ENCODE measurements at places on chromosomes 5 and 9.

- DNase-seq: no peak
These were observed 106.1 kb upstream of the FGF10 start for GRCh38 chr5:44495280-44495679.

GRCh38 chr5:135508496-135509005 is 27.2 kb downstream of the NEUROG1 start:
- no peak for DNase-seq

GRCh38 chr5:41270423-41271251 is 57.3 kb upstream of the C6 start:
- peak; percentile 21 for DNase-seq

GRCh38 chr9:130590305-130590704 is 10.9 kb downstream of the FUBP3 start:
- no peak for DNase-seq

- no peak for DNase-seq
These were observed 32.2 kb upstream of the PAM start for GRCh38 chr5:102722931-102723330.

GRCh38 chr9:105168870-105169319 is 75.6 kb upstream of the SLC44A1 start:
- no peak for DNase-seq

DNA sequence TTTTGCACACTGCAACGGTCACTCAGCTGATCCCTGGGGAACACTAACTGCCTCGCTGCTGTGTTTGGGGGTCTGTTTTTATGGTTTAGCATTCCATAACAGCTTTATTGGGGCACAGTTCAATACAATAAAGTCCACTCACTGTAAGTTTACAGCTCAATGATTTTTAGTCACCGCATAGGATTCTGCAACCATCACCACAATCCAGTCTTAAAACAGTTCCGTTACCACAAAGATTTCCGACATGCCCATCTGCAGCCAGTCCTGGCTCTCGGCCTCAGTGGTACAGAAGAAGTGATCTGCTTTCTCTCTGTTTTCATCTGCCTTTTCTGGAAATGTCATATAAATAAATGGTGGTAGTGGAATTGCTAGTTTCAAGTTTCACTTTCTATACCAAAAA is 23.6 kb downstream of the OR2V2 start:
- no peak for DNase-seq

DNA sequence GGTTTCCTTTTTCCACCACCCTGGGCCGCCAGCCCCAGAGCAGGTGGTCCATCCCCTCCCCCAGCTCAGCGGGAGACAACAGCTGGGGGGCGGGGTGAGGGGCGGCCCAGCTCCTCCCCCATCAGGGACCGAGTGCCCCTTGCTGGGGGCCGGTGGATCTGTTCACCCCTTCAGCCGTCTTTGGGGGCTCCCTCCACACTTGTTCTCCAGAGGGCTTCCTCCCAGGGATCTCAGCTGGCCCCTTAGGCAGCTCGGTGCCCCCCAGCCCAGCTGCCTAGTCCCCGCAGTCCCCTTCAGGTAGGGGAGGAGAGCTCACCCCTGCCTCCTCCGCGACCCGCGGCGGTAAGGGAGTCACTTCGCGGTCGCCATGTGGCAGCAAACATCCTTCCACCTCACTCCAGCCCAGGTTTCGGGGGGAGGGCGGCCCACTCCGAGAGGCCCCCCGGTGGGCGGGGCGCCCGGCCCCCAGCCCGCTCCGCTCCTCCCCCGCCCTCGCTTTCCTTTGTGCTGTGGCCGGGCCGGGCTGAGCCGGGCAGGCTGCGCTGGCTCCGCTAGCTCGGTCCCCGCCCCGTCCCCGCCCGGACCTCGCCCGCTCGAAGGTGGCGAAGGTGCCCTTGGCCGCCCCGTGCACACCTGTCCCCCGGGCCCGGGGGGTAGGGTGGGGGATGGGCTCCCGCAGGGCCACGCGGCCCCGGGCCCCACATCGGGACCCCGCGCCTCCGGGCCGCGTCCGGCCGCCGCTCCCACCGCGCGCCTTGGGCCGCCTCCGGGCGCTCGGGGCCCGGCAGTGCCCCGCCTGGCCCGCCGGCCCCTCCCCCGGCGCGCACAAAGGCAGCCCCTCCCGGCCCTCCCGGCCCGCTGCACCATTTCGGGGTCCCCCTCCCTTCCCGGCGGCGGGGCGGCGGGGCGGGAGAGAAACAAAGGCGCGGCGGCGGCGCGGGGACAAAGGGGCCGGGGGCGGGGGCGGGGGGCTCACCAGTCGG is 683 bp downstream of the DBN1 start:
- peak; percentile 25 for DNase-seq

GRCh38 chr5:145221416-145221815 is 613.7 kb downstream of the PRELID2 start:
- DNase-seq: no peak

DNA sequence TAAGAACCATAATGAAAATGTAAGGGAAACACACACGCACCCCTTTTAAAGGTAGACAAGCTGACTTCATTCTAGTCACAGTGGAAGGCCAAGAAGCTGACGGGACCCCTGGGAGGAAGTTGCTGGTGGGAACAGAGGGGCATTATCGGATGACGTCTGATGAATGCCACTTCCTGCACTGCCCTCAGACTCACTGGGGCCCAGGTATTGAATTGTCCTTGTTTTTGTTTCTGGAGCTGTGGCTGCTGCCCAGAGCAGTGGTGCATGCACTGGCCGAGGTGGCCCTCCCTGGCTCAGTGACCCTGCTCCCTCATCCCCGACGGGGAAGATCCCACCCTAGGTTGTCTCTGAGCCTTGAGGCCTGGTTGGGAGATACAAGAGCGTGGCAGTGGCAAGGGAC is 15.3 kb upstream of the RPL26L1 start:
- no peak for DNase-seq

GRCh38 chr5:55004729-55005128 is 19.3 kb upstream of the GZMK start:
- no peak for DNase-seq

DNA sequence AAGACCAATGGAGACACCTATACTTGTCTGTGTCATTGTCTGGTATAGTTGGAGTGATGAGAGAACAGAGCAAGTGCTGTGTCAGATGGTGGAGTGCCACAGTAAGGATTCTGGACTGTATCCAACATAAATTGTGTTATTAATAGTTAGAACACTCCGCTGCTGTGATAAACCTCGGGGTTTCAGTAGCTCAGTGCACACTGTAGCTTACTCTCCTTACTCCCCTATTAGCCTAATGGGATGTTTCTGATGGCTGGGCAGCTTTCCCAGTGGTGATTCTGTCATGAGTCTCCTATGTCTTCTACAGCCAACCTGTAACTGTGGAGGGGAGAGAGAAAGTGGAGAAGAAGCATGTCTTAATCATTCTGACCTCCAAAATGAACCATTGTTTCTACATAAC is 127.6 kb upstream of the PTCH1 start:
- no peak for DNase-seq

- no peak for DNase-seq
These were observed 141.6 kb upstream of the RPS23 start for GRCh38 chr5:82419559-82420332.

GRCh38 chr9:121299467-121300282 is 31.7 kb downstream of the GSN start:
- no peak for DNase-seq

- no peak for DNase-seq
These were observed 175.8 kb upstream of the FBXL17 start for GRCh38 chr5:108557686-108558085.

DNA sequence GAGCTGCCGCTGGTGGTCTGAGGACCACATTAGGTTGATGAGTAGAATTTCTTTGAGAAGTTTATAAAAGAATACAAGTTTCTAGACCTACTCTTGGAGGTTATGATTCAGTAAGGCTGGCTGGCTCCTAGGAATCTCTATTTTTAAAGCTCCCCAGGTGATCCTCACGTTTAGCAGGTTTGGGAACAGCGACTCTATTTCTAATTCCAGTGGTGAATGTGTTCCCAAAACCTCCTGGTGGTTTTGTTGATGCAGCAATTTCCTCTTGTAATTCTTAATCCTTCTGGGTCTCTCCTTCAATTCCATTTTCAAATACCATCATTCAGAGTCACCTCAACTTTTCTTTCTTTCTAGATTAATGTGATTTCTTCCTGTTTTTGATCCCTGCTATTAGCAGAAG is 215.9 kb upstream of the RFX3 start:
- no peak for DNase-seq

GRCh38 chr5:34011536-34011935 is 3.7 kb upstream of the AMACR start:
- DNase-seq: no peak

DNA sequence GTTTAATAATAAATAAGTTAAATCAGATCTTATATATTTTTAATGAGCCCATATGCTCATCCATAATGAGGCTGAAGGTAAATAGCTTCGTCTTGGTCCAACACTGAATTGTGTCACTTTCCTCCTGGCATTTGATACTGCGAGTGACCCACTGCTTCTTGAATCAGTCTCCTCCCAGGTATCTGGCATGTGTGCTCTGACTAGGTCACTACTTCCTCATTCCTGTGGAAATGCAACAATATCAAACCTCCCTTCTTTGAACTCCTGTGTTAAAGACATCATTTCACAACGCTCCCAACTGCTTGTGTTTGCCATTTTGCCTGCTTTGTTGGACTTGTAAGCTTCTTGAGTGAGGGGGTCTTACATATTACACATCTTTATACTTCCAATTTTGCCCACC is 157.7 kb downstream of the SLC24A2 start:
- DNase-seq: no peak

DNA sequence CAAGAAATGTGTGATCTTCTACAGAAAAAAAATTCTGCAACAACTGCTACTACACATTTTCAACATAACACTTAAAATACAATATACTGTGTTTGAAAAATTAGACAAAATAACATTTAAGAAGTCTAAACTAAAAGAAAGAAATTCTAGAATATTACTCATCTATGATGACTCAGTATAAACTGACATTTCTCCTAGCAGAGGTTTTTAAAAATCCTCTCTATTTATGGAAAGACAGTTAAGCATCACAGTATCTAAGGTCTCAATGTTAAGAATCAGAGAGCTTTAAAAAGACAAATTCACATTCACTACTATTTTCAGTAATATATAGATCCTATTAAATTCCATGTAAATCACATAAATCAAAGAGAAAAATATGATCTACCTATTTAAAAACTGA is 61.3 kb downstream of the NR2F1-AS1 start:
- DNase-seq: no peak

- DNase-seq: no peak
These were observed 258.3 kb upstream of the NR4A3 start for GRCh38 chr9:99563364-99563763.

GRCh38 chr5:40879163-40879942 is 29.9 kb upstream of the C7 start:
- DNase-seq: peak; percentile 7

DNA sequence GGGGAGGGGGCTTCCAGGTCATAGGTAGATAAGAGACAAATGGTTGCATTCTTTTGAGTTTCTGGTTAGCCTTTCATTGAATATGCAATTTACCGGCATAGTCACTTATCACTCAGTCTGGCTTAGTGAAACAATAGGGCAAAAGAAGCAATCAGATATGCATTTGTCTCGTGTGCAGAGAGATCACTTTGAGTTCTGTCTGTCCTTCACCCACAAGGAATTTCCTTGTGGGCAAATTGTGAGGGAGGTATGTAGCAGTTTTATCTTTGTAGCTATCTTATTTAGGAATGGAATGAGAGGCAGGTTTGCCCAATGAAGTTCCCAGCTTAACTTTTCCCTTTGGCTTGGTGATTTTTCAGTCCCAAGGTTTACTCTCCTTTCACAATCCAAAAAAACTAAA is 116.1 kb downstream of the TUSC1 start:
- no peak for DNase-seq

DNA sequence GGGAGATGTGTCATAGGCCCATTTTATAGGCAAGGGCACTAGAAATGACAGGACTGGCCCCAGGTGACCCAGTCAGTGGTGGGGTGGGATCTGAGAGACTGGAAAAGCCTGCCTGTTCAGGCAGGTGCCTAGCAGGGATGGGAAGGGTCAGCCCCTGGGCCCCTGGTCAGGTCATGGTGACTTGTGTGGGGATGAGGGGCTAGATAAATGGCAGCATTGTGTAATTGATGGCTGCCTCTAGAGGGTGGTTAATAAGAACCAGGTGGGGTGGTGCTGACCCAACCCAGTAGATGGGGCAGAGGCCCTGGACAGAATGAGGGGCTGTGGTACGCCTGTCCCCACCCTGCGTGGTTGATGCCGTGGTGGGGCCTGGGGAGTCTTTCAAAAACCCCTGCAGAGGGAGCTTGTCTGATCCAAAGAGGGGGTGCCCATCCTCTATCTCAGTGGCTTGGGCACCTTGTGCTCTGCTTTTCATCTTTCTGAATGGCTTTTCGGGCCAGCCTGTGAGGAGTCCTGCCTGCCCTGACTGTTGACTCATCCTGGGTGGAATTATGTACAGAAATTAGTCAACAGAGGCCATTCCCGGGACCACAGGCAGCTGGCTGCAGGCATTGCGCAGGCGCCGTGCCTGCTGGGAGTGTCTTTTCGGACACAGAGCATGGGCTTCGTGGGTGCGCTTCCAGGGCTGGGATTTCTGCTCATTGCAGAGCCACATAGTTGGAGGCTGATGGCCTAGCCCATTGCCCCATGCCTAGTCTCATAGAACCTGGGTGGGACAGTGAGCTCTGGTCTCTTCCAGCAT is 93.6 kb upstream of the PITX1 start:
- DNase-seq: no peak

GRCh38 chr9:82456642-82457041 is 468.1 kb downstream of the SPATA31D1 start:
- DNase-seq: no peak

DNA sequence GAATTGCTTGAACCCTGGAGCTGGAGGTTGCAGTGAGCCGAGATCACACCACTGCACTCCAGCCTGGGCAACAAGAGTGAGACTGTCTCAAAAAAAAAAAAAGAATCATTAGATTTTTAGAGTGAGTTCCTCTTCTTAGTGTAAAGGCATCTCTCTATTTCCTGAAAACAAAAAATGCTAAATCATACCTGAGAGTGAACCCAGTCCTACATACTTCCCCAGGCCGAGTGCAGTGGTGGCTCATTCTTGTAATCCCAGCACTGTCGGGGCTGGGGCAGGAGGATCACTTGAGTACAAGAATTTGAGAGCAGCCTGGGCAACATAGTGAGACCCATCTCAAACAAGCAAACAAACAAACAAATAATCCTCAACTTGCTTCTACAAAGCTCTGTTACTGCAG is 38.2 kb upstream of the LPAR1 start:
- DNase-seq: no peak

- DNase-seq: no peak
These were observed 86.1 kb upstream of the ADAMTS2 start for GRCh38 chr5:179431221-179431824.

DNA sequence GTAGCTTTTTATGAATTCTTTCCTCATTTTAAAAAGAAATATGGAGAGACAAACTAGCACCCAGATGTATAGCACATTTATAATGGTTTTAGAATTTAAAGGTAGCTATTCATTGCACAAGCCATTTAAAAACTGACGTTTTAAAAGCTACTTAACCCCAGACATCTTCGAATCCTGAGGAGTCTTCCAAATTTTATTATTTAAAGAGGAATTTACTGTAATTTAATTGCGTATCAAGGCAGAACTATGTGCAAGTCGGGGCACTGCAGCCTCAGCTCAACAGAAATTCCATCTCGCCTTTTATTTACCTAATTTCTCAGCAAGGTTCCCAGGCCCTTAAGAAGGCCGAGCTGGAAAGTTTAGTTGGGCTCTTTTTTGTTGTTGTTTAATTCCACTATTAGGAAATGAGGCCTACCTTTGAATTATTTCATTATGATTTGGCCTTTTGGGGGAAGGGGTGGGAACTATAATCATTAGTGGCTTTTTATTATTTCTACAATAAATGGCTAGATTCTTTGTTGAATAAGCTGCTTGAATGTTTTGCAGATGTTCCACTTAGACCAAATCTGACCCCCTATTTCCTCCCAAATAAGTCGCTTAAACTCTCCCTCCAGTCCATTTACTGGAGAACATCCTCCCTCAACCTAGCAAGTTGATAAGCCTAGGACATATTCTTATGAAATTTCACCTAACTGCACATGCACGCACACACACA is 20.2 kb downstream of the NR2F1 start:
- no peak for DNase-seq
